ENCODE measurements at places on chromosomes 3 and 15.

GRCh38 chr3:115520651-115521245, 102.6 kb upstream of the GAP43 start:
- no peak for DNase-seq

GRCh38 chr15:29942143-29942542, 119.9 kb upstream of the TJP1 start:
- DNase-seq = no peak

DNA sequence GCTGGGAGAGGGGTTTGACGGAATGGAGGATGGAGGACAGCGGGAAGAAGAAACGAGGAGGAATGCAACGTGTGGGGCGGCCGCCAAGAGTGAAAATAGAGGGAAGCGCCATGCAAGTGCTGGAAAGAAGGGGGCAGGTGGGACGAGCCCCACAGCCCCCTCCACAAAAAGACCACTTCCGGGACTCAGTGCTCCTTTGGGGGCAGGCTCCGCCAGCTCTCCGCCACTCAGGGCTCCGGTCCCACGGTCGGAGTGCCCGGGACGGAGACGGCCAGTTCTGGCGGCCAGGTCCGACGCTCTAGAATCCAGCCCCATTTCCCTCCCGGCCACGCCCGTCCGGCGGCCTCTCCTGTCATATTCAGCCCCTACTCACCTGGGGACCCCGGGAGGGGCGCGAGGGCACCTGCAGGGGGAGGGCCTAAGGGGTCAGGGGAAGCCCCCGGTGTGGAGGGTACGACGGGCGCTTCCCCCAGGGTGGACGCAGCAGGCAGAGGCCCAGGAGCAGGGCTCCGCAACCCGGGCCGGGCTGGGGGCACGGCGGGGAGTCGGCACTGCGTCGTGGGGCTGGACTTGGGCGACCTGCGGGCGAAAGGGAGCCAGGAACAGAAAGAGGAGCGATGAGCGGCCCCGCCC, 25.5 kb upstream of the CSPG4 start:
- DNase-seq = no peak

- DNase-seq = no peak
Measured at GRCh38 chr3:157417247-157417646, 19.4 kb upstream of the PTX3 start.

GRCh38 chr3:102802819-102803420, 368.1 kb downstream of the ZPLD1 start:
- DNase-seq = no peak

GRCh38 chr3:123559040-123559861, 25.6 kb downstream of the HACD2 start:
- DNase-seq = no peak

DNA sequence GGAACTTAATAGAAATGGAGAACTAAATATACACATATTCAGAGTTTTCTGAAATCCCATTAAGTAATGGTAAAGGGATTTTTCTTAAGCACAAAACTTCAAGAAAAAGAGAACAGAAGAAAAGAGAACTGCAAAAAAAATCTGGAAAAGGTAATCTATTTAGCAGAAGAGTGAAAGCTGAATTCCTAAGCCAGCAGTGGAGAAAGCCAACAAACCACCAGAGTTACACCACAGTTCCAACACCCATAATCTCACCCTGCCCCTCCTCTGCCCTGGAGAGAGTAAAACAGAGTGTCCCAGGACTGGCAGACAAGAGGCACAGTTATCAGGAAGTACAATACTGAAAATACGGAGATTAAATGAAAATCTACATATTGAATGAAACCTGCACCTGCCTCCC, 29.4 kb downstream of the TP53BP1 start:
- DNase-seq = no peak

DNA sequence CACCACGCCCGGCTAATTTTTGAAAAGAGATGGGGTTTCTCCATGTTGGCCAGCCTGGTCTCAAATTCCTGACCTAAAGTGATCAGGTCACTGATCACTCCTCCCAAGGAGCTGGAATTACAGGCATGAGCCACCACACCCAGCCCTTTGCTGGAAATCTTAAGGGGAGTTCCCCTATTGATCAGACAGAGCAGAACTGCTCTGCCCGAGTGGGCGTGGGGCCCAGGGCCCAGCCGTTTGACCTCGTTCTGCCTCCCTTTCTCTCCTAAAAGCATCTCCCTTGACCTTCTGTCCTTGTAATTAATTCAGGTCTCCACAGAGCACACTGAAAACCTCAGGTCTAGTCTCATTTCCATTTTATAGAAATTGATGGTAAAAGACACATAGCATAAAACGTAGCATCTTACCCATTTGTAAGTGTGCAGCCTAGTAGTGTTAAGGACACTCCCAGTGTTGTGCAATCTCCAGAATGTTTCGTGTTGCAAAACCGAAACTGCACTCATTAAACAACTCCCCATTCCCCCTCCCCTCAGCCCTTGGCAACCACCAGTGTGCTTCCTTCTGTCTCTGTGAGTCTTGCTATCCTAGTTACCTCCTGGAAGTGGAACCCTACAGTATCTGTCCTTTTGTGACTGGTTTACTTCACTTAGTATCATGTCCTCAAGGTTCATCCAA, 89.3 kb downstream of the SLCO3A1 start:
- DNase-seq = peak; percentile 30

DNA sequence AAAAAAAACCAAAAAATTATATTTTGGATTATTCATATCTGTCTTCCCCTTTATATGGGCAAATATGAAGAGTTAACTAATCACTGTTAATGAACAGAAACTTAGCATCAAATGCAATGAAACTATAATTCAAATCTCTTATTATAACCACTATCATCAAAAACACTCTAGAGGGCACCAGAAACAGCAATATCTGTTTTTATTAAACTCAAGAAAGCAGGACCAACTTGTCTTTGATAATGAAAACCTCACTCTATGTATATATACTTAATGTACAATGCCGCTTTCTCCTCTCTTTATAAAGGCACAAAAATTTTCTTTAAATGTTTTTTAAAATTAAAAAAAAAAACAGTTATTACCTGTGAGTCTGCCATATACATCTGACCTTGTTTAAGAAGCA, 92.7 kb downstream of the UACA start:
- no peak for DNase-seq

DNA sequence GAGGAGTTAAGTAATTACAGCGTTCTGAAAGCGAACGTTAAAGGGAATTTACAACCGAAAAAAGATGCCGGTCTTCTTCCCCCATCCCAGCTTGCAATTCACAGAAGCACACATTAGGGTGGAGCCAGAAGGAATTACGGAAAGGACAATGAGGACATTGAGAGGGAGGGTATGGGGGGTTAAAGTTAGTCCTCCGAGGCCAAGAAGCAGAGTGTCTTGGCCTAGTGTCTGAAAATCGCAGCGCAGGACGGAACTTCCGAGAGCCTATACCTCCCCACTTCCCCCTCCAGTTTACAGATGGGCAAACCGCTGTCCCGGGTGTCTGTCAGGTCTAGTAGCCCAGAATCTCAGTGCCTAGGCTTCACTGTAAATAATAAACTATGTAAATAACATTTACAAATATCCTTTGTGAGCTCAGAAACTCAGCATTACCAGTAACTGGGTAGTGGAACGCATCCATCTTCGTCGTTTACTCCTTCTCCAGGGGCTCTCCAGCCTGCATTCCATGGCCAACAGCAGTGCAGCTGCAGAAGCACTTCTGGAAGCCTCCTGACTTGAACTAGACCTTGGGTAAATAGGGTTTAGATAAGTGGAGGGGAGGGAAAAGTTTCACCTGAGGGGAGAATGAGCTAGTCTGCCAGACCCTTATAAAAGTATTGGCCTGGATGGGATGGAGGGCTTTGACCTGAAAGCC, 922 bp downstream of the ADPRH start:
- DNase-seq = no peak

Measured in T1000 (cell line).